Lung (tissue), 17 donors: ENCODE measurements at places on chromosomes 4 and X. TPM values are rescaled to one million over a fixed set of nuclear protein-coding genes. Genes with fewer than 3 reads are reported as not detected.
A peak's percentile ranks its signal among the peaks of the same experiment; 100 is the strongest.

STS gene
- 16.7 TPM for total RNA-seq

GRCh38 chr4:15577508-15577907 is 77.6 kb downstream of the FBXL5 start:
- no peaks in the 10 kb centered on the region for H3K27me3 ChIP-seq
- no peak for DNase-seq

- no peak for DNase-seq
- H3K4me3 ChIP-seq = no peak overlapping the region
- no peak overlapping the region for H3K27ac ChIP-seq
Observed at GRCh38 chrX:50769389-50770063, 44.5 kb downstream of the SHROOM4 start.

GRCh38 chr4:42302348-42302747 is 94.9 kb upstream of the SHISA3 start:
- DNase-seq = peak; percentile 58
- no peaks in the 10 kb centered on the region for H3K4me1 ChIP-seq
- H3K4me3 ChIP-seq = no peak overlapping the region
- H3K36me3 ChIP-seq = no peaks in the 10 kb centered on the region
